Cerebellar nuclear complex (tissue), 1 donor: ENCODE measurements at places on chromosomes 11 and 22.

GRCh38 chr11:88629496-88629895 lies 292.0 kb upstream of the CTSC start:
- no peak for DNase-seq

- DNase-seq, result no peak
Measured at GRCh38 chr11:5036669-5037068, 9.7 kb upstream of the OR52J3 start.

- DNase-seq, result no peak
Measured at GRCh38 chr11:131370090-131370751, at the start of gene NTM. Gene NTM, plus strand, starts transcription at chr11:131370615.

DNA sequence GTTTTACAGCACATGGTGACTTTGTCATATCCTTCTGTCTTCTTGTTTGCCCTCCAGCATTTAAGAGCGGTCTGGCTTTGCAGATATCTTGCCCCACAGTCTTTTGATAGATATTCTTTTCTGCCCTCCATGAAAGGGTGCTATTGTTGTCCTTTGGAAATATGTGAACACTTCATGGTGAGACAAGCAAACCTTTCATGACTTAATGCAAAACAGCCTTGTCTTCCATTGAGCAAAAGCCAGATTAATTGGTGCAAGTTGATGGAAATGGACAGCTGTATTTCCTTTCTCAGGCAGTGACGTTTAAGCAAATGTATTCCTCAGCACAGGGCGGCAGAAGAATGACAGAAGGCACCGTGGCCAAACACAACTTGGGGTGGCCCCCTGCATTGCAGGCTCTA lies 4.4 kb downstream of the DCPS start:
- no peak for DNase-seq

GRCh38 chr11:69520186-69520916 lies 38.9 kb downstream of the LINC01488 start:
- no peak for DNase-seq

GRCh38 chr11:28323621-28324020 lies 215.4 kb downstream of the METTL15 start:
- DNase-seq, result no peak

DNA sequence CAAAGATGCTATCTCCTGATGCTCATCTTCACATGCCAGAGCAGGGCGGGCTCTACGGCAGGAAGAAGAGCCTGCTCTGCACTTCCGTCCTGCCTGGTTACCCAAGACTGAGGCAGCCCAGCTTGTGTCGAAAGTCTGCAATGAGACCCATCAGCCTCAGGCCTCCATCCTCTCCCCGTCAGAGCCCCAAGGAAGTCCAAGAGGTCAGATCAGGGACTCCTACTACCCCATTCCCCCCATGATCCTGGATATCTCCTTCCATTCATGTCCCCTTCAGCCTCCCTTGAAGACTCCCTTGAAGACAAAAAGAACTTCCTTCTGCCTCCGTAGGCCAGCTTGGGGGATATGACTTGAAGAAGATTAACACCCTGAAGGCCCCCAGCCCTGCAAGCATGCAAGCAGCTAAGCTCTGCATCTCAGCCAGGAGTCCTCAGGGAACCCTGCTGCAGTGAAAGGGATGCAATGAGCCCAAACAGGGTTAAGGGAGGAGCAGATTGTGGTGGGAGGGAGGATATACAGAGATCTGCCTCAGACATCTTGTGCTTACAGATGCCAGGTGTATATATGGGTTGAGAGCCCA lies 85.6 kb downstream of the TRIM29 start:
- no peak for DNase-seq

DNA sequence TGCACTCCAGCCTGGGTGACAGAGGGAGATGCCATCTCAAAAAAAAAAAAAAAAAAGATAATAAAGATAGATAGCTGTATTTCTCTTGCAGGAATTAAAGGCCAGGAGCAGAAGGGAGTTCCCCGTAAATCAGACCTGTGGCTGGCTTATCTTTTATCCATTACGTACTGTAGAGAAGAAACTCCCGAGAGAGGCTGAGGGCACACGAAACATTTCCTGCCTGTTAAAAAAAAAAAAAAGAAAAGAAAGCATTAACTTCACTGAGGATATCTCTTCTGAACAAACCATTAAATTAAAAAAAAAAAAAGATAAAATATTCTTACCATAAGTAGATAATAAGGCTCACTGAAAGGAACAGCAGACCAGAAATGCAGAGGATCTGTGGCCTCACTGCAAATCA lies 22.5 kb downstream of the P4HA3 start:
- DNase-seq, result no peak

- DNase-seq, result no peak
Measured at GRCh38 chr11:57653163-57653562, 3.5 kb upstream of the YPEL4 start.

DNA sequence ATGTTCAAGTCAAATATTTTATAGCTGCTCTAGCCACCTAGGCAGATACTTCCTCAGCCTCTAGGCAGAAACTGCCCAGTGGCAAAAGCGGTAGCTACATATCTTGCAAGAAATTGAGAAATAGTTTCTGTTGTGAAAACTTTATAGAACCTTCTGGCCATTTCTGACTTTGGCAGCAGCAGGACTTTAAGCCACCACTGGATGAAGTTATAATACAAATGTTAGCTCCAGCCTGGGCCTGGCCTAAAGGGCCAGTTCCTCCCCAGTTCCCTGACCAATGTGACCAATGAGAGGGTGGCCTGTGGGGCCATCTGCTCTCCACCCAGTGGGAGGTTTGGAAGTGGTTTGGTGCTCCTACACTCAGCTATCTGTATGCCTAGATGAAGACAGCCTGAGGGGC lies 254.0 kb upstream of the NARS2 start:
- DNase-seq, result no peak

GRCh38 chr11:119433358-119433725 lies 10.4 kb upstream of the THY1 start:
- DNase-seq, result no peak

DNA sequence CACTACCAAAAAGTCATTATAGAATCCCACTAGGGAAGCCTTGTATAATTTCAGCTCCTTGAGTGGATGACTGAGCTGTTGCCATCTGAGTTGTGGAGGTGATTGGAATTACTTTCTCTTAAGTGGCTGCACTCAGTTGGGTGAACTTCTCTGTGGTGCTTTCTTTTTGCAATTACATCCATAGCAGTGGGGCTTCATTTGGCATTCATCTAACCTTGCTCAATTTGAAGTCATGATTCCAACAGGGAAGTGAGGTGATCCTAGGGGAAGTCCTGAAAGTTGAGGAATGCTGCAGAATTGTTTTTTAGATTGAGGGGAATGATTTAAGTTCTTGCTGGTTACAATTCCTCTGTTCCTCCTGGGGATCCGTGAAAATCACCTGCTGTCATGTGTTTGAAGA lies 39.6 kb downstream of the ARHGAP42 start:
- DNase-seq, result no peak

- no peak for DNase-seq
Measured at GRCh38 chr11:36385121-36385970, 89.3 kb downstream of the PRR5L start.

GRCh38 chr11:123510579-123510905 lies 80.5 kb downstream of the GRAMD1B start:
- DNase-seq, result no peak

DNA sequence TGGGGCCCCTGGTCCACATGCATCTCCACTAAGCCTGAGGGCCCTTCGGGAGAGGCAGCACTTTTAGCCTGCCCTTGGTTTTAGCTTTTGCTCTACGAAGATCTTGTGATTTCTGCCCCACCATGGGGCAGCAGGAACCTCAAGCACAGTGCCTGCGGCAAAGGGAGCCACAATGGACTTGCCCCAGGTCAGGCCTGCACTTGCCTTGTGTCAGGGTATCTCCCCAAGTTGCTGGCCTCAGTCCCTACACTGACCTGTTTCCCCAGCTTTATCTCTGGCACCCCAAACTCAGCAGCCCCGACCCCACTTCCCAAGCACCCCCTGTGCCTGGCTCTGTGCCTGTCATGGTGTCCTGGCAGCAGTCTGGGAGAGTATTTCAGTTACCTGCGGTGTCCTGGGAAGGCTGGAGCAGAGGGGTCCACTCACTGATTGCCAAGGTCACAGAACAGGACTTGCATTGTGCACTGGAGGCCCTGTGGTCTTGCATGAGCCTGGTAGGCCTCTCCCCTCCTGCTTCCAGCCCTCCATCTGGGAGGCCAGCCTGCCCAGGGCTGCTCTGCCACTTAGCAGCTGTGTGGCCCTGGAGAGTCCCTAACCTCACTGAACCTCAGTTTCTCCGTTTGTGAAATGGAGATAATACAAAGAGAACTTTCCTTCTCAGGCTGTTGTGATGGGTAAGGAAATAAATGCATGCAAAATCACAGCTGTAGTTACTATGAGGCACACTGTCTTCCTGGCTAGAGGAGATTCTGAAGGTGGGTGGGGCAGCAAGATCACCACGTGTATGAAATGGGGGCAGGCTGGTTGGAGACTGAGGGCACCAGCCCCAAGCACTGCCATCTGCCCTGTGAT lies 3.6 kb upstream of the AIFM3 start:
- no peak for DNase-seq

DNA sequence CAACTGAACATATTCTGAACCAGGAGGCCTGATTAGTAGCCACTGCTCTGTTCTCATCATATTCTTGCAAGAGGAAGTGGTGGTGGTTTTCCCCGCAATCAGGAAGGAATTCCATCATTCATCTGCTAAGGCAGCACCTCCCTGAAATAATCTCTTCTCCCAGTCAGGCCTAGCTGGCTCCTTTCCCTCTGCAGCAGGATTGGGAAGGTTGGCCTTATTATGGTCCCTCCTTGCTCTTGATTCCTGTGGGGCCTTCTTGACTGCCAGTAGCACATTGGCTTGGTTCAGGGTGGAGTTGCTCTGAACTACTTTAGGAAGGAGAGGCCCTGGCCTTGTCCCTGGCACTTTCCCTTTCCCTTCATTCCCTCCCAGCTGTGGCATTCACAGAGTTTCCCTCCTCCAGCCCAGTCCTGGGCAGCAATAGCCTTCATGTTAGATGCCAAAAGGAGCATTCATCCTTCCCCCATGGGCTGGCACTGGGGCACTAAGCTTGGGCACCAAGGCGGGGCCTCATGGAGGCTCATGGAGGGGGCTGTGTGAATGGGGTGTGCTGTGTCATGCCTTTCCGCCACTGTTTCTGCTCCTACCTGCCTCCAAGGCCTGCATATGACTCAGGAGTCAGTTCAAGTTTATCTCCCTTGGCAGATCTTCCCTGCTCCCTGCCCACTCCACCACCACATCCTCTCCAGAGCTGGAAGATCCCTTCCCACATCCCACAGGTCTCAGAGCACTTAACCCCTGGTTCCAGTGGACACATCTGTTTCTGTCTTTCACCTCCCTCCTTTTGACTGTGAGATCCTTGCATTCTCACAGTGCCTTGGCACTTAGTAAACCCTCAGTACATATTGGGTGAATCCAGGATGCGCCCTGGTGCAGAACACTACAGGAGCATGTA lies 27.6 kb upstream of the CD44 start:
- no peak for DNase-seq

DNA sequence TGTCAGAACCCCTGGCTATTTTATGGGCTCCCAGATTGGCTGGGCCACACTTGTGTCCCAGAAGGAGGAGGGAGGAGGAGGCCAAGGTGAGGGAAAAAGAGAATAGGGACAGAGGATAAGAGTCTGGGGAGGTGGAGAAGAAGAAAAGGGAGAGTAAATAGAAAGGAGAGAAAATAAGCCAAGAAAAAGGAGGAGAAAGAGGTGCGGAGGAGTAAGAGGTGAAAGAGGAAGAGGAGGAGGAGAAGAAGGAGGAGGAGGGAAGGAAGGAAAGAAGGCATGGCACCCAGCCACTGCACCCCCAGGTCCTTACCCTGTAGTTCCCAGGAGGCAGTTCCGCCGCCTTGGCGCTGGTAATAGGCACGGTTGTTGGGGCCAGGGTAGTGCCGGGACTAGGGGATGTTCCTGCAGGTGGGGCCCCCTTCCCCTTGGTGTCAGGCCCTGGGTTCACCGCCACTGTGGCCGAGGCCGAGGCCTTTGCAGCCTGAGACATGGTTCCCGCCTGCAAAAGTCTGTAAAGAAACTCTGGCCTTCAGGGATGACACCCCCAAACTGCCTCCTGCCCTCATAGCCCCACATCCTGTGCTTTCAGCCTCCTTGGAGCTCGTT lies 1.9 kb downstream of the CRYBB1 start:
- no peak for DNase-seq

DNA sequence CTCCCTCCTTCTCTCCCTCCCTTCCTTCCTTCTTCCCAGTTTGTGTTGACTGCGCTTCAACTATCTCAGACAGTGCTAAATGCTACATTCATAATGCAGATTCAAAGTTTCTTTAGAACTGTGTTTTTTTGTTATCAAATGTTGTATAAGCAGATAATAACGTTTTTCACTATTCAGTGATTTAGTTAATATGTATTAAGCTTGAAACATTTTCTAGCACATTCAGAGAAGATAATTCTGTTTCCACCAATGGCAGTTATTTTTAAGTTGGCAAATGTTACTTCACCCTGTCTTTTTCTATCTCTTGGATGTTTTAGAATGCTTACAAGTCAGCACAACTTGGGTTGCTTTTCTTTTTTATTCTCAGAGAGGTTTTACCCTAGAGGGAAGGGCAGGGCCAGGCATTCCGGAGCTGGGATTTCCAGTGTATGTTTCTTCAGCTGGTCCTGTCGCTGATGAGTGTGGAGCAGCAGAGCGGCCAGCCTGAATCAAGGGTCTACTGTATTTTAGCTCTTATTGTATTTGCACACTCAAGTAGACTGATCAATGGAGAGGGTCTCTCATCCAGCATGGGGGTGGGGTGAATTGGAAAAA lies 162.3 kb upstream of the ARHGAP20 start:
- no peak for DNase-seq

- no peak for DNase-seq
Measured at GRCh38 chr11:65650547-65651338, 12.0 kb downstream of the RELA start.

DNA sequence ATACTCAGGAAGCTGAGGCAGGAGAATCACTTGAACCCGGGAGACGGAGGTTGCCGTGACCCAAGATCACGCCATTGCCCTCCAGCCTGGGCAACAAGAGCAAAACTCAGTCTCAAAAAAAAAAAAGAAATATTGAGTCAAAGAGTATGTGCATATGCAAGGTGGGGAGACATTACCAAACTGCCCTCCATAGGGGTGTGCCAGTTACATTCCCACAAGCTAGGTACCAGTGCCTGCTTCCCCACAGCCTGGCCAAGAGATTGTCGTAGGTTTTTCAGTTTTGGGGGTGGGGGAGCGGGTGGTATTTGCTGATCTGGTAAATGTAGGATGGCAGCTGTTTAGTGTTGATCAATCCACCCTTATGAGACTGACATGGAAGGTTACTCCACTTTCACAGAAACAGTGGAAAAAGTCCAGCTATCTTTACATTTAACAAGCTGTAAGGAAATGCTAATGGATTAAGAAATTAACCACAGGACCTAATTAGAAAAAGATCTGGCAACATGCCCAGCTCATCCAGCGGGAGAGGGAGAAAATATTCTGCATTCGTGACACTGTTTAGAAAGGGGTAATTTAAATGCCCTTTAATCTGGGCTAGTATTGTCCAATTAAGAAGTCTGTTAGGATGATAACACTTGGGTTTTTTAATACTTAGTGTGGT lies 89.4 kb downstream of the PACS1 start:
- DNase-seq, result no peak

- DNase-seq, result no peak
Measured at GRCh38 chr22:23910496-23911190, 16.5 kb downstream of the MIF start.
